Omental fat pad (tissue), 4 donors: ENCODE measurements at places on chromosomes 7 and 10. TPM values are rescaled to one million over a fixed set of nuclear protein-coding genes. Genes with fewer than 3 reads are reported as not detected.

- DNase-seq = no peak
These were observed 209.0 kb downstream of the DIP2C start for GRCh38 chr10:480498-480927.

Gene VAX1
- not detected for total RNA-seq

- DNase-seq = no peak
These were observed 152.6 kb downstream of the PTPN20 start for GRCh38 chr10:47063858-47064257.

DNA sequence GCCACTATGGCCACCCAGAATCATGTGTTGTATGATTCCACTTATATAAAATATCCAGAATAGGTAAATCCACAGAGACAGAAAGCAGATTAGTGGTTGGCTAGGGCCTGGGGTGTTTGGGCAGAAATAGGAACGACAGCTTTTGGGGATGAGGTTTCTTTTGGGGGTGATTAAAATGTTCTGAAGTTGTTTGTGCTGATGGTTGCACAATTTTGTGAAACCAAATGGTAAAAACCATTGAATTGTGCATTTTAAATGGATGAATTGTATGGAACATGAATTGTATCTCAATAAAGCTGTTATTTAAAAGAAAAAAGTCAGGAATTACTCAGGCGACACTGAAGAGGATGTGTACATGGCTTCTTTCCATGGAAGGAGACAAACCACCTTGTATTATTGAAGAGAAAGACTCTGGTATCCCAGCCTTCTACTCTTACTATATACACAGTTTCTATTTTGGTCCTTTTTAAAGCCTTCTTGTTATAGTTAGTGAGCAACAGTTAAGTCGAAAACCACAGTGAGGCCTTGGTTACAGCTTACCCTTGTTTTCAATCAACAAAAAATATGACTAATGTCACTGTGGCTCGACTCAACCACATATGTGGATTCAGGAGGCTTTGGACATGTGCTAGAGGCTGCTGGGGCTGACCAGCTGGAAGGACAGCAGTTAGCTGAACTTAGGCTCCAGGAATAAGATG, 57.1 kb upstream of the KMT2E start:
- DNase-seq = no peak

- DNase-seq = no peak
These were observed 92.5 kb downstream of the TRIL start for GRCh38 chr7:28865601-28866144.

- no peak for DNase-seq
These were observed 69.8 kb downstream of the DOCK4 start for GRCh38 chr7:112136271-112137008.

Gene ARHGAP22
- total RNA-seq = 24.0 TPM

DNA sequence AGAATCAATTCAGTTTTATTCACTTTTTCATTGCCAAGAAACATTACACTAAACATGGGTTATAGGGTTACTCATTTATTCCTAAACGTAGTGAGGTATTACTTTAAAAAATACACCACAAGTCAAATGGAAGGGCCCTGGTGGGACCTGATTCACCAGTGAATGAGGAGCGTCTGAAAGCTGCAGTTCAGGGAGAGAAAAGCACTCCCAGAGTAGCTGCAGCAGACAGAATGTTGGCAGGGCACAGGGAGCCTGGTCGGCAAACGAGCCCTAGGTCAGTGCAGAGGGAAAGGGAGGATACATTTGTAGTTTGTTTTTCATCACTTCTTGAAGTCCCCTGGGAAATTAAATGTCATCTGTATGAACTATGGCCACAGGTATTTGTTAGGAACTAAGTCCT, 361.7 kb upstream of the ETV1 start:
- DNase-seq = no peak

Gene CRHR2
- not detected for total RNA-seq

GRCh38 chr10:4981722-4982471, 18.7 kb downstream of the AKR1C1 start:
- DNase-seq = no peak

Gene KLLN
- total RNA-seq = 1.1 TPM

- no peak for DNase-seq
These were observed 372.2 kb upstream of the NRG3 start for GRCh38 chr10:81502677-81503359.

DNA sequence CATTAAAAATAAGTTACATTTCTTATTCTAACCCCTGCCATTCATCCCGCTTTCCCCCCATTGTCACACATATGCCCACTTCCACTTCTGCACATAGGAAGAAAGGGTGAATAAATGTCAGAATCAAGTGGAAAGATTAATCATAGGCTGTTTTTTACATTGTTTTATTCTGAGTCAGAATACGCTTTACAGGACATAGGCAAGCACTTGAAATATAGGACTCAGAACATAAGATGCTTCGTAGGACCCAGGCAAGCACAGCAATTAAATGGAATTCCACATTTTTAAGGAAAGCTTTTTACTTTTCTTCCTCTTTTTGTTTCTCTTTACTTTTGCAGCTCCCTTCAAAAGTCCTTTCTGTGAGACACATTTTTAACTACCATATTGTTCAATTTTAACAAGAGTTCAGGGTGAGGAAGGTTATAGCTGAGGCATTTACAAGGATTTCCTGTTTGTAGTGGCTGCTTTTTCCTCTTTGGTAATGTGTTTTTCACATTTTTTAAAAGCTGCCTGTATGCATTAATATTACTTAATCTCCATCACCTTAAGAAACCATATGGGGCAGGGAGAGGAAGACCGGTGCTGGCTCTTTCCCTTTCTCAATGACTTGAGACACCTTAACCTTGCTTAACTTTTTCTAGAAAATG, 130.0 kb downstream of the TES start:
- no peak for DNase-seq

Gene PURB
- total RNA-seq = 21.1 TPM

- DNase-seq = no peak
These were observed 172.0 kb downstream of the PRPF18 start for GRCh38 chr10:13758756-13759155.

Gene CTTNBP2
- total RNA-seq = 4.7 TPM

DNA sequence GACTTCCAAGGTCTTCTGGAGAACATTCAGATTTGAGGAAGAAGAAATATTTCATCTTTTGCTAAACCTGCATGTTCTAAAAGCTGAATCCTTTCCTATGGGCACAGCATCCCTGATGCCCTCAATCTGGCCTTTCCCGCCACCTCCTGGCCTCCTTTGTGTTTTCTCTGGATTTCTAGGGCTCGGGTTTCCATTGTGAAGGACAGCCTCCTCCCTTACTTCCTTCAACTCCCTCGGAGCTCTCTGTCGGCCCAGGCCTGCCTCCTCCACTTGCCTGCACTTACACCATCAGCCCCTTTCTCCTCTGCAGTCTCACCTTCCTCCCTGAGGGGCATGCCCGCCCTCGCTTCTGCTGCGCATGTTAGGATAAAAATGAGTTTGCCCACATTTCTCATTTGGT, 75.4 kb downstream of the WIPF3 start:
- no peak for DNase-seq

GRCh38 chr7:149599636-149600206, 102.1 kb upstream of the ZNF746 start:
- no peak for DNase-seq

GRCh38 chr7:73735528-73735905, 3.1 kb downstream of the ABHD11 start:
- no peak for DNase-seq

- DNase-seq = no peak
These were observed 747.9 kb downstream of the NXPH1 start for GRCh38 chr7:9181356-9181755.

Gene MBL2
- not detected for total RNA-seq

Gene CYP2C9
- total RNA-seq = not detected

DNA sequence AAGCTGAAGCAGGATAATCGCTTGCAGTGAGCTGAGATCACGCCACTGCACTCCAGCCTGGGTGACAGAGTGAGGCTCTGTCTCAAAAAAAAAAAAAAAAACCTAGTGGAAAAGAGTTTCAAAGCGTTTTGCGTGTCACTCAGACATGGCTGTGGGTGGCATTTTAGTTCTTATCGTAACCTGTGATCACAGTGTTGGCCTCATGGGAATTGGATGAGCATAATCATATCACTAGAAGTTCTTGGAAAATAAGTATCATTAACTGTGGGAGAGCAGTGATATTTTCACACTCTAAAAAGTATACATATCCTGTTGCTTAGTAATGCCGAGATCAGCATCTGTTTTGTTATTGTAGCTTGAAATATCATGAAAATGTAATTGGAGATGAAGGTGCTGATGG, 92.6 kb downstream of the CREM start:
- DNase-seq = no peak

- DNase-seq = no peak
These were observed 35.5 kb upstream of the DGKI start for GRCh38 chr7:137882261-137882668.

DNA sequence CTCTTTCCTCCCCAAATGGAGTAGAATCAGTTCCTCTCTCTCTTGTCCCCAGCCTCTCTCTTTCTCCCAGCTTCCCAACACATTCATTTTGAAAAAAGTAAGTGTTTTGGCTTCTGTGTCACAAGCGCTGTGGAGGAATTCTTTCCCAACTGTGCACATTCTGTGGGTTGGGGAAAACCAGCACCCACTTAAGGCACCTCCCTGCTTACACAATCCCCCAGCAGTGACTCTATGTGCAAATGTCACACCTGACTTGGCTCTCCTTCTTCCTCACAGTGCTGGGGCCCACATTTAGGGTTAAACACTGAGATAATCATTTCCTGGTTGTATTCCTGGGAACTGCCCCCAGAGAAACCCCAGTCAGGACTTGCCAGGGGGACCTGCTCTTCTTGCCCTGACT, 358.1 kb upstream of the ZNF32 start:
- DNase-seq = no peak

DNA sequence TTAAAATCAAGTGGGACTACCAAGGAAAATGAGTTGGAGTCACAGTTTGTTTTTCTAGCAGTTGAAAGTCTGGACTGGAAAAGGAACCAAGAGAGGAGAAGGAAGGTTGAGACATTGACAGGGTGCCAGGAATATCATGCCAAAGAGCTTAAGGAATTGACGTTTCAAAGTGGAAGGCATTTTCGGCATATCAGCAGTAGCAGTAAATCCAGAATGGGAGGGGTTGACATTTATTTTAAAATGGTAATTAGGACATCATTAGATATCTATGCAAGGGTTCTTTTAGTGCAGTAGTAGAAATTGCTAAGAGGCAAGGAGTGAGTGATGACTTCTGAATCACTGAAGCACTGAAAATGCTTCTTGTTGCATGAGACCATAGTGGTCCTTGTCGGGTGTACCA, 335.9 kb upstream of the PLXDC2 start:
- DNase-seq = no peak

GRCh38 chr10:3481496-3481895, 303.5 kb downstream of the KLF6 start:
- DNase-seq = no peak

DNA sequence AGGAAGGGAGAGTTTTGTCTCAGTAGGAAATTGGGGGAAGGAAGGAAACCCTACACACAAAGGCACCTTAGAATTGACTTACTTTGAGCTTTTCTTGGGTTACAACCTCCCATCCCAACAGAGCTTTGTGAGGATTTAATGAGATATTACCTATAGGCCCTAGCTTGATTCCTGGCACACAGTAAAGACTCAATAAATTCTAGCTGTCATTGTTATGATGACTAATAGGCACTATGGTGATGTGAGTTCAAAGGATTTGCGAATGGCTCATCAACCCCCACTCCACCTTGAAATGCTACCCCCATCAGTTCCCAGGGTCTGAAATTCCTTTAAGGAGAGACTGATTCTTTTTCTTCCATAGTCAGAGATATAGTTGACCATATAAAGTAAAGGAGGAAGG, 67.9 kb upstream of the SMNDC1 start:
- no peak for DNase-seq

Gene ZNF248
- 4.7 TPM for total RNA-seq

Gene MMRN2
- total RNA-seq = 148 TPM

DNA sequence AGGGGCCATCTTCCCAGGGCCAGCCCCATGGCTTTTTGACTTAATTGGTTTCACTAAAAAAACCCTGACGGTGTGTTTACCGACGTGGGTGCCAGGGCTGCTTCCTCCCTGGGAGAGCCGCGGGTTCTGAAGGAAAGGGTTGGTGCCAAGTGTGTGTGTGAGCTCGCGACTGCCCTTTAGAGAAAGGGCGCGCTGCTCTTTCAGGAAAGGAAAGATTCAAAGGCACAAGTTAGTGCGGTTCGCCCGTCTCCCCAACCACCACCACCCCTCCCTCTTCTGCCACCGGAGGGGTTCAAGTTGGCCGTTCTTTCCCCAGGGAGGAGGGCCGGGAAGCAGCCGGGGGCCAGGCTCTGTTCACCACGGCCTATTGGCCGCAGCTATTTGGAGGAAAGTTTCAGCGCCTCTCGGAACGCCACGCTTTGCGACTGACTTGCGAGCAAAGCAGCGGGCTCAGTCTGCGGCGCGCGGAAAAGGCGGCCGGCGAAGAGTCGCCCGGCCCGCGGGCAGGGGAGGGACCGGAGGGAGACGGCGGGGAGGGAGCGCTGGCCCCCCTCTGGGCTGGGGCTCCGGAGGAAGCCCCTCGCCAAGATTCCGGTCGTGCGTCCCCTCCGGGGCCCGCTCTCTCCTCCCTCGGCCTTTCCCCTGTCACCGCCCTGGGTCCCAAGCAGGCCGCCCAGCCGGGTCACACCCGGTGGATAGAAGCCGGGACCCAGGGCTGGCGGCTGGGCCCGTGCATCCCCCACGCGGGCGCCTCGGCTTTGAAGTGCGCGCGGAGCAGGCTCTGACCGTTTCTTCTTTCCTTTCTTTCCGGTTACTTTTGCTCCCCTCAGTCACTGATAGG, 165.9 kb upstream of the PPP1R3A start:
- DNase-seq = no peak

DNA sequence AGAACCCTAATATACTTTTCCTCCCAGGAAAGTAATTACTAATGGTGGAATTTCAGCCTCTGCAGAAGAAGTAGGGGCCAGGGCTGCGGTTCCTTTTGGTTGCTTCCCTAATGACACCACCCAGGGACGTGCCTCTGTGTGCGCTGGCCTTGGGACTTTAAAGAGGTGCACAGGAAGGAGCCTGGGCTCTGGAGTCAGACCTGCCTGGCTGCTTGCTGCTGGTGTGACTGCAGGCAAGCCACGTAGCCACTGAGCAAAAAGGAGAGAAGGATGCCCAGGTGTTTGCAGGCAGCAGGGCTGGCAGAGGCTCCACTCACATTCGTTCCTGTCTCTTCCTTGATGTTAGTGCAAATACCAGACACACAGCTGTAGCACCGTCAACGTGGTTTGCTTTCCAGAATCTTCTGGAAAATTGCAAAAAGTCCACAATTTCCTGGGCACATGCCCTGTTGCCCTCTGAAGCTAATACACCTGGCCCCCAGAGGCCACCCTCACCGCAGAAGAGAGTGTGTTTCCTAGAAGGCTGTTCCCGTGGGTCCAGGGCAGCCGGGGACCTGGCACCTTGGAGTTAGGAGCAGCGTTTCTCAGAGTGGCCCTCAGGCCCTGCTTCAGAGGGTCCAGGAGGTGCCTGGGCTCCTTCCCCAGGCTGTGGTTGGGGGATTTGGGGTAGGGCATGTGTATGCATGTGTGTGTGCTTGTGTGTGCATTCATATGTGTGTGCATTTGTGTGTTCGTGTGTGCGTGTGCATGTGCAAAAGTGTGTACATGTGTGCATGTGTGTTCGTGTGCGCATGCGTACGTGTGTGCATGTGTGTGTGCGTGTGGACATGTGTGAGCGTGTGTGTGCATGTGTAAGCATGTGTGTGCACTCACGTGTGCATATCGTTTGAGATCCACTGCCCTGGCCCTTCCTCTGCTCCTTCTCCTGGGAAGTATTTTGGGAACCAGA, 12.8 kb upstream of the PRKAG2 start:
- no peak for DNase-seq

- DNase-seq = no peak
These were observed 51.3 kb downstream of the USP6NL start for GRCh38 chr10:11560076-11560709.

- no peak for DNase-seq
These were observed 53.5 kb downstream of the NRF1 start for GRCh38 chr7:129665013-129665401.
